ENCODE measurements at places on chromosomes 2 and 18.

- peak; percentile 81 for DNase-seq
Observed at GRCh38 chr2:130355578-130356431, at the start of gene PTPN18. Gene PTPN18 (plus strand): TSS chr2:130356056. CDS start chr2:130356108, 52 bp downstream.

- no peak for DNase-seq
Observed at GRCh38 chr2:64482765-64483504, 29.0 kb downstream of the LGALSL start.

- DNase-seq = no peak
Observed at GRCh38 chr2:64228918-64229317, 84.7 kb upstream of the PELI1 start.

GRCh38 chr2:174259981-174260380 lies 11.6 kb upstream of the OLA1 start:
- DNase-seq = no peak

DNA sequence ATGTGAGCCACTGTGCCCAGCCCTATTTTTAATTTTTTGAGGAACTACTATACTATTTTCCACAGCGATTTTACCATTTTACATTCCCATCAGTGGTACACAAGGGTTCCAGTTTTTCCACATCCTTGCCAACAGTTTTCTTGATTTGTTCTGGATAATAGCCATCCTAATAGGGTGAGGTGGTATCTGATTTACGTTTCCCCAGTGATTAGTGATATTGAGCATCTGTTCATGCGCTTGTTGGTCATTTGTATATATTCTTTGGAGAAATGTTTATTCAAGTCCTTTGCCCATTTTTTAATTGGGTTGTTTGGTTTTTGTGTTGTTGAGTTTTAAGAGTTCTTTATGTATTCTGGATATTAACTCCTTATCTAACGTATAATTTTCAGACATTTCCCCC lies 20.8 kb downstream of the TTC39C start:
- DNase-seq = no peak

- no peak for DNase-seq
Observed at GRCh38 chr2:149388120-149388816, 57.9 kb downstream of the LYPD6 start.

DNA sequence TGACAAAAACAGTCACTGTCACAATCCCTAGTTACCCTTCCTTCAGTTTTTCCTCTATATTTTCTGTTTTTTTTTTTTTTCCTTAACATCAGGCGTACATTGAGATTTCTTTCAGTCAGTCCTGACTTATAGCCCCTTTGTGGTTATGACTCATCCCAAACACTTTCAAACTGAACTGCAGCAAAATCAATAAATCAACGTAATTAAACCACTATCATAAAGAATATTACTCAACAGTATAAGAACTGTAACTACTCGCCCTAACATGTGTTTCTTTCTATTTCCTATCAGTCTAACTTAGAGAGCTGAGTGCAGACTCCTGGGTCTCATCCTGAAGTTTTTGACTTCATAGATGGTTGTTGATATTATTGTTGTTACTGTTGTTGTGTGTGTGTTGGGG lies 523.5 kb downstream of the LRRTM4 start:
- no peak for DNase-seq

DNA sequence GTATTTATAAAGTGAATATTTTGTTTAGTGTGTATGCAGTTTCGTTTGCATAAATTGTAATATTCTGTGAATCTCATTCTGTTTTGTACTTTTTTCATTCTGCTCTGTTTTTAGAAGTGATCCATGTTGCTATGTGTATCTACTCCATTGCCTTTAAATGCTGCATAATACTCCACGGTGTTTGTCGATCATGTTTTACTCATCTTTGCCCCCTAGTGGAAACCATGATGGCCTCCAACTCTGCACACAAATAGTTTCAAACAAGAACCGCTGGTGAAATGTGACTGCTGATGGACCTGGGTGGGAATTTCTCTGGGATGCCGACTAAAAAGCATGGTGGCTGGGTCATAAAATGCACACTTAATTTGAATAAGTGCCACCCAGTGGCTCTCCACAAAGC lies 32.0 kb upstream of the SKOR2 start:
- no peak for DNase-seq

DNA sequence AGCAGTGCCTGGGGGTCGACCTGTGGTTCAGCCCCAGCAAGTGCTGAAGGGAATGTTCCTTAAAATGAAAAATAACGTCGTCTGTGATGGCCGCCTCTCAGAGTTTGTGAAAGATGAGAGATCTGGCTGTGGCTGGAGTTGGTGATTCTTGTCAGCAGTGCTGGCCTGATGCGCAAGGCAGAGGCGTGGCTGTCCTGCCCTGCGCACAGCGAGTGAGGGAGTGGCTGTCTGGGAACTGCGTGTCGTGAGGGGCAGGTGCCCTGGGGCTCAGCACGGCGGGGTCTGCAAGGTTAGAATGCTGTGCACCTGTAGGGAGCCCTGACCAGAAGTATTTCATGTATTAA lies 8.8 kb downstream of the NFATC1 start:
- no peak for DNase-seq

- no peak for DNase-seq
Observed at GRCh38 chr2:152022090-152022489, 76.8 kb downstream of the CACNB4 start.

- DNase-seq = no peak
Observed at GRCh38 chr18:59279193-59279592, 5.9 kb upstream of the RAX start.
